CD4-positive, alpha-beta memory T cell (primary cell): ENCODE measurements at places on chromosomes 5 and 9. TPM values are rescaled to one million over a fixed set of nuclear protein-coding genes. Genes with fewer than 3 reads are reported as not detected.

Gene FBLL1
- total RNA-seq: 0.20 TPM

DNA sequence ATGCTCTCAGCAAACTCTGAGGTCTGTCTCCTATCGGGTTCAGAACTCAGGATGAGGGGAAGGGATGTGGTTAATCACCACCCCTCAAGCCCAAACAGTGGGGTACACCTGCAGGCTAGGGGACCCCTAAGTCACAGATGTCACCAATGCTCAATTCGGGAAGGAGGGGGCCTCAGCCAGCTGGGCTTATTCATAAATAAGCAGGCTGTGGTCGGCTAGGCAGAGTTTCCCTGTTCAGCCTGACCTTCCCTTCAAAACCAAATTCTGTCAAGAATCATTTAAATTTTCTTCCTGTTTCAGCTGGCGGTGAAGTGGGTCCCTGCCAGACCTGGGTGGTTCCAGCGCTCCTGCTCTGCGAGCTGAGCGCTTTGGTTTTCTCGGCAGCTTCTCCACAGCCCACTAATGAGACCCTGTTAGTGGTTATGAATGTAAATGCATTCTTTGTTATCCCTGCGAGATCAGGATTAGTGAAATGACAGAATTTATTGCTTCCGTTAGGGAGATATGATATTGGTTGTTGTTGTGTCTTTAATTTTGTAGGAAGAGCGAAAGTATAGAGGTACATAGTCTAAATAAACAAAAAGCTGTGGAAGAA lies 68.3 kb downstream of the AK8 start:
- no peak for DNase-seq

Gene UBQLN1
- total RNA-seq: 122 TPM

DNA sequence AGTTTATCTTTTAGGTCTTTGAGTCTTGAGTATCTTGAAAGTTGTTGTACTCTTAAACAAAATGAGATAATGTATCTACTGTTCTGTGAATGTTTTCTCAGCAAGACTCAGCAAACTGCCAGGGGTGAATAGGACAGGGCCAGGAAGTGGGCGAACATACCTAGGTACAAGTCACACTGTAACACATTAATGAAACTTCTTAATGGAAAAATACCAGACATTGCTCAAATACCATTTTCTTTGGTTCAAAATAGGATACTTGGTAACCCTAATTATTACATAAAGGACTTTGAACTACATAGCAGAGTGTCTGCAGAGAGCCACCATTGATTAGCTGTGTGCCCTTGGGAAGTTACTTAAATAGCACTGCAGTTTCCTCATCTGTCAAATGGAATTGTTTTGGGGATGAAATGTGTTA lies 197.5 kb downstream of the ARHGEF28 start:
- DNase-seq: no peak

Gene HCN1
- not detected for total RNA-seq

DNA sequence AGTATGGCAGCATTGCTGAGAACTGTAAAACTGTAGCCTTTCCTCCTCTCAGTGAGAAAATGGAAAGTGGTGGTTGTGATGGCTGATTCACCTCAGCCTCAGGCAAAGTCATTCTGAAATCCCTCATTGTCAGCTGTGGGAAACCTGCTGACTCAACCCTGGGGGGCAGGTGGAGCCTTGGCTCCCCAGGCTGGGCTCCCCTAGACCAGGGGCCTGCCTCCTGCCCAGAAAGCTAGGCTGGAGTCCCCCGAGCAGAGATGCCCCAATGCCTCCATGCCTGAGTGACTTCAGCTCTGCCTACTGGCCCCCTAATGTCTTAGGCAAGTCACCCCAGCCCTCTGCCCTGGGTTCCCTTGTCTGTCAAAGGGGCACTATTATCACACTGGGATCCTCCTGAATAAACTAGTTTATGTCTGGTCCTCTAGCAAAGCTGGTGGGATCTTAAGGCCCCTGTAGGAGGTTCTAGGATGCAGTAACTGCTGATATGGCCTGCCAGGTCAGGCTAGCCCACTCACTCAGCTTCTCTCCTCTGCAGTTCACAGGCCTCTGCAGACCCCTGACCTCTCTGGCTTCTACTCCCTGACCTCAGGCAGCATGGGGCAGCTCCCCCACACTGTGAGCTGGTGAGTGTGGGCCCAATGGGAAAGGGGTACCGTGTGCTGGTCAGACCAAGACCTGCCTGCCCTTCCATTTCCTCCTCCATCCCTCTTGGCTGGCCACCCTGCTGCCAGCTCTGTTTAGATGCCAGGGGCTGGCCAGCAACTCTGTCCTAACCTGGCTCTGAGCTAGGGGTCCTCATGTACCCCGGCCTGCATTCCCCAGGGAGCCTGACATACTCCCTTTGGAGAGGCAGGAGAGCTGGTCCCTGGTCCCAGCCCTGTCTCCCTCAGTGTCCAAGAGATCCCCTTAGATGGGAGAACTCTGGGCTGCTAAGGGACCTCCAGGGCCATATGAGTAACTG lies 24.2 kb downstream of the TCF7 start:
- no peak for DNase-seq

Gene IL4
- not detected for total RNA-seq

DNA sequence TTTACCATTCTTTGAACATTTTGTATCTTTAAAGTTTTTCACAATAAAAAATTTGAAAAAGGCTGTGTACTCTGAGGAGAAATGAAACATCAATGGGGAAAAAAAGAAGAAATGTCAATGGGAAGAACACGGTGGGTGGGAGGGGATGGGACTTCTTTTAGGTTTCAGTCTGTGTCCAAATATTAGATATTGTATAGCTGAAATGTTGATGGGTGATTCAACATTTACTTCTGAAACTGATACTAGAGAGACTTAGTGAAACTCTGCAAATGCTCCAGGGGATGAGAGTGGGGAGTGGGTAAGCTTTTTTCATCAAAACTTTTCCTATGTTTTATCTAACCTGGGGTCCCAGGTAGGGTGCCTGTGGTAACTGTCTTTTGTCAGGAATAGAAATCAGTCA lies 311.9 kb downstream of the MAN2A1 start:
- DNase-seq: no peak

Gene PCDHB2
- 0.28 TPM for total RNA-seq

- DNase-seq: no peak
These were observed 20.3 kb upstream of the STOM start for GRCh38 chr9:121390372-121390771.
